ENCODE measurements at places on chromosomes 3 and 15.

- DNase-seq = no peak
These were observed 72.8 kb downstream of the POLQ start for GRCh38 chr3:121473001-121473400.

DNA sequence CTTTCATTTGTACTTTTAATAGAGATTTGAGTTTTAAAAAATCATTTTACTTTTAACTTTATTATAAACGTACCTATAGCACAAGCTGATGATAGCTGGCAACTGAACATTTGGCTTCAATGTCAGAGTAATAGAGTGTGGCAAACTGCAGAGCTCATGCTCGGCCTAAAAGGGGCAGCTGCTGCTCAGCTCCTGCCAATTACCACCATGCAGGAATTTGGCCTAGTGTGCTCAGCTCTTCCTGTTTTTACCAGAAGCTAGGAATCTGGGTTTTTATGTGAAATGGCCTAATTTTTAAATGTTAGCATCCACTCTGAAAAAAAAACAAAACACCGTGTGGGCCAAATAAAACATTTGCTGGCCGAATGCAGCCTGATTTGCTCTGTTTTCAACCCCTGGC lies 1.8 kb downstream of the IFT122 start:
- DNase-seq = no peak

GRCh38 chr3:38002291-38002876 lies 11.8 kb downstream of the VILL start:
- DNase-seq = no peak

GRCh38 chr3:69290006-69290405 lies 95.9 kb downstream of the FRMD4B start:
- no peak for DNase-seq

- DNase-seq = no peak
These were observed 528 bp upstream of the NIT2 start for GRCh38 chr3:100333970-100334487.

- DNase-seq = no peak
These were observed 255.9 kb downstream of the NFKBIZ start for GRCh38 chr3:102105193-102105592.

DNA sequence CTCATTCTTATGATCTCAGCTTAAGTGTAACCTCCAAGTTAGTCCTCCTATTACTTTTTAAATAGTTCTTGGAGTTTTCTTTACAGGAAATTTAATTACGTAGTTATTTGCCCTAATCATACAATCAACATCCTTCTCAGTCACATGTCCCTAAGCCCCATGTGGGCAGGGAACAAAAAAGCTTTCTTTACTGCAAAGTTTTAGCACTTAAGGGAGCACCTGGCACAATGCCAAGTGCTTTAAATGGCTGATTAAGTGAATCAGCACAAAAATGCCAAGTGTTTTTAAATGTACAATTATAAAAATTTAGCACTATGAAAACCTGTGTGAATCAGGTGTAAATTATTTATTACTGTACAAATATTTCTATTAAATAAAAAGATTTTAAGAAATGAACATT lies 445.3 kb downstream of the C3orf38 start:
- DNase-seq = no peak

DNA sequence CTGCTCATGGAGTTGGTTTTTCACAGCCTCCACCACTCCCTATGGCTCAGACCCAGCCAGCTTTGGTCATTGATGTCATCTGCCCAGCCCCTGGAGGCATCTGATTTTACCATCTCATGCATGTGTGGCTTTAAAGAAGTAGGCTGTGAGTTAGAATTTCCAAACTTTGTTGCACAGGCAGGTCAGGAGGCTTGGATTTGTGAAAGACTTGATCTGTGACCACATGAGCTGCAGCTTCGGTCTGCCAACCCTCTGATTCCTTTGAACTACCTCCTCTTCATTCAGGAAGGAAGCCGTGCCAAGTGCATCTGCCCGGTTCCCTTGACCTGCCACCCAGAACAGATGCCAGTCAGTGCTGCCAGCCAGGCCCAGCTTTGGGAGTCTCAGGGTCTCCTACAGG lies 9.2 kb downstream of the CTXND1 start:
- DNase-seq = peak; percentile 34

All from type B pancreatic cell (in vitro differentiated cells).